ENCODE measurements at places on chromosomes 5 and 9. TPM values are rescaled to one million over a fixed set of nuclear protein-coding genes. Genes with fewer than 3 reads are reported as not detected.
A peak's percentile ranks its signal among the peaks of the same experiment; 100 is the strongest.

- no peak for DNase-seq
These were observed 65.2 kb downstream of the RAPGEF1 start for GRCh38 chr9:131674425-131675421.

GRCh38 chr9:116596646-116597045 is 90.5 kb upstream of the TRIM32 start:
- DNase-seq, result no peak

DNA sequence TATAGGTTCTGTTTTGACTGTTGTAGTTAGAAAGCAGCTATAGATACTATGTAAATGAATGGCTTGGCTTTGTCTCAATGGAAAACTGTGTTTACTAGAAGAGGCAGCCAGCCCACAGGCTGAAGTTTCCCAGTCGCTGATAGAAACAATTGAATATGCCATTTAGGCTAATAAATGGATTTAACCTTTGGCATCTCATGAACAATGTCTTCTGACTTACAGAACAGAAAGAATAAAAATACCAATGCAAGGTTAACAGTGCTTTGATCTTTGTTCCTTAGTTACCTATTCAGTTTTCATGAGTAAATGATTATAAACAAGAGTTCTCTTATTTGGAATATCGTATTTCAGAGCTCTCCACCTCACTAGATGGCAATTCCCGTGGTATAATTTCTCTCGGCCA is 120.6 kb downstream of the PAM start:
- DNase-seq, result no peak

GRCh38 chr5:148986636-148987035 is 76.2 kb downstream of the SH3TC2 start:
- DNase-seq, result no peak

DNA sequence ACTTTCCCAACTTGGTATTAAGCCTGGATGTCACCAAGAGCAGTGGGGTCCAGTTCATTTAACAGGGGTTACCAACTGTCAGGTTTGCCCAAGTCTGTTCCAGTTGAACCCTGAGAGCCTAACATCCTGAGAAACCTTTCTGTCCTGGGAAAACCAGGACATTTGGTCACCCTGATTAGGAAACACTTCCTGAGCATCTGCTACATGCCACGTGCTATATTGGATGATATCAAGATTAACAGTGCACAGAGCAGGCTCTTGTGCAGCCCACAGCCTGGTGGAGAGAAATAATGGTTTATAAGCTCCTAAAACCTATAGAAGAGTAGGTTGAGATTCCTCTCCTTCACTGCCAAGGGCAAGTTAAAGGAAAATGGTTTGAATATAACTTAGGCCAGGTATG is 102.9 kb upstream of the RAD23B start:
- DNase-seq, result no peak

DNA sequence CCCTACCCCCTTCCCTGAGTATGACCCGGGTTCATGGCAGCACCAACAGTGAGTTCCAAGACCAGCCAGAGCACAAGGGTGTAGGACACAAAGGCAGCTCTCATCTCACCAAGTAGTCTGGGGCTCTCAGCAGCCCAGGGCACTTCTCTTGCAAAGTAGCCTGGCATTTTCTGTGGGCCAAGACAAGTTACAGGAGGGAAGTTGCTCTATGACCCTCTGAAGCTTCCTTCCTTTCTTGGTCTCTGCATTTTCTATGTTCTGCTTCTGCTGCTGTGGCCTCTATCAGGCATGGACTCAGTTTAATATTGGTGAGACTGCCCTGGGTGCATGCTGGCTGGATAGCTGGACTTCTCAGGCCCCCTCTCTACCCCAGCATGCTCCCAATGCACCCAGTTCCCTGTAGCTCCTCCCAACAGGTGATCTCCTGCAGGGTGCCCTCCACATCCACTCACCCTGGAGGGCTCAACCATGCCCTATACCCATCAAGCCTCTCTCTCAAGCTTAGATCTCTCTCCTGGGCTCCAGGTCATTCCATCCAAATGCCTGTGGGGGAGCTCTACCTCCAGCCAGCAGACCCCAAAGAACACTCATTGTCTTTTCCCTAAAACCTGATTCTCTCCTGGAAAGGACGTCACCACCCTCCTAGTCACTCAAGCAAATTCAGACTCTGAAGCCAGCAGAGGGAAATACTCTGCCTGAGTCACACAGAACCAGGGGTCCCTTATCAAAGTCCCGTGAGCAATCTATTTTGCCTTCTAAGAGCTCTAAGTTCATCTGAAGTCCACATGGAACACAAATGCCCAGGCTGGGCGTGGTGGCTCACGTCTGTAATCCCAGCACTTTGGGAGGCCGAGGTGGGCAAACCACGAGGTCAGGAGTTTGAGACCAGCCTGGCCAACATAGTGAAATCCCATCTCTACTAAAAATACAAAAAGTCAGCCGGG is 13.8 kb downstream of the TBC1D2 start:
- no peak for DNase-seq

DNA sequence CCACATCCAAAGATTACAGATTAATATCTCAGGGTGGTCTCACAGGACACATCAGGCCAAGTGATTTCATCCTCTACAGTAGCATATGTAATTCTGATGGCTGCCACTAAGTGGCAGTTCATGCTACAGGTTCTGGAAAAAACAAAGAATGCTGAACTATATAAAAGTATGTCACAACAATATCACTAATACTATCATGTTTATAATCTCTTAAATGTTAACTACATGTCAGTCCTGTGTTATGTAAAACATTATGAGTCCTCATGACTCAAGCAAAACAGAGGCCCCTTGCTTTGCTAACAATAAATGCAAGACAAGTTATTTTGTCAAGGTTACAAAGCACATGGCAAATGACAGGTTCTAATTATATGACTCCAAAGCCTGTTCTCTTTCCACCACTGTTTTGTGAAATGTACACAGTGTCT is 233.2 kb downstream of the FBXL17 start:
- no peak for DNase-seq

DNA sequence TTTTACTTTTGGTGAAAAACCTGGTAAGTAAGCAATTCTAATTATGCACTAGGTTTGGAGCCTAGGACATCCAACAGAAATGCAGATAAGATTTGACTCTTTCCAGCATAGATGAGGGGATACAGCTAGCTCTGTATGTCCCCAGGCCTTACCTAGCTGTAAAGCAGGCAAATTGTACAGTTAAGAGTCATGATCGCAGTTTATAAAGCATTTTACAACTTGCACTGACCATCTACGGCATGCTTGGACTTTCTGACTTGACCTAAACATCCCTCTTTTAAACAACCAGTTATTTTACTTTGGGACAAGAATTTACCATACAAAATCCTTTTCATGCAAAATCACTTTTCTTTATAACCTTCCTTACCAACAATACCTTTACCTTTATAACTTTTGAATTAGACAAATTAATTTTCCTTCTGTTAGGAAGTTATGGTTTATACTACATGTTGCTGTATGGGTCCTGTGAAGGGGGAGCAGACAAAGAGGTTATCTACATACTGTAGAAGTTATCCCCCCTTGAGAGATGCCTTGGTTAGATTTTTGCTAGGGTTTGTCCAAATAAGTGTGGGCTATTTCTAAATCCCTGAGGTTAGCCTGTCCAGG is 36.8 kb downstream of the FGD3 start:
- no peak for DNase-seq

GRCh38 chr5:131160134-131160533 is 4.9 kb downstream of the HINT1 start:
- no peak for DNase-seq

DNA sequence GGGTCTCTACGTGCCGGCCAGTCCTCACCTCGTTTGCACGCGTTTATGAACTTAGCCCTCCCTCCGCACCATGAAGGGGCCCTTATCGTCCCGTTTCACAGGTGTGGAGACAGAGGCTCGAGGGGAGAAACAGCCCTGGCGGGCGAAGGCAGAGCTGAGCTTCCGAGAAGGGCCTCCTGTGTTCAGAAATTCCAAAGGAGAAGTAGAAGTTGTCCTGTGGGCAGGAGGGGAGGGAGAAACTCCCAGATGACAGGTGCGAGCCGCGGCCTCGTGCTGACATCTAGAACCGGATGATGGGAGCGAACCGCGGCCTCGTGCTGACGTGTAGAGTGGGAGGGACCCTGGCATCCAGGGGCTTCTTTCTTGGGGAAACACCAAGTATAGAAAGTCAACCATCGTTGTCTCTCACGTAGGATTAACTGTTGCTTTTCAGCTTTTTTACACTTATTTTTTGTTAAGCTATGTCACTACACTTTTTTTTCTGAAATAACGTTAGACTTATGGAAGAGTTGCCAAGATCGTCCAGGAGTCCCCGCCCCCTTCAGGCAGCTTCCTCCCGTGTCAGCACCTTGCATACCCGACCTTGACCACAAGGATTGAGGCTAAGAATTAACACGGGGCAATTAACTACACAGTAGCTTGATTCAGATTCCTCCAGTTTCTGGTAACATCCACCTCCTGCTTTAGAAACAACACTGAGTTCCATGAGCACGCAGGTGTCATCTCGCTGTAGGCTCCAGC is 42.8 kb upstream of the NKD2 start:
- DNase-seq, result no peak

DNA sequence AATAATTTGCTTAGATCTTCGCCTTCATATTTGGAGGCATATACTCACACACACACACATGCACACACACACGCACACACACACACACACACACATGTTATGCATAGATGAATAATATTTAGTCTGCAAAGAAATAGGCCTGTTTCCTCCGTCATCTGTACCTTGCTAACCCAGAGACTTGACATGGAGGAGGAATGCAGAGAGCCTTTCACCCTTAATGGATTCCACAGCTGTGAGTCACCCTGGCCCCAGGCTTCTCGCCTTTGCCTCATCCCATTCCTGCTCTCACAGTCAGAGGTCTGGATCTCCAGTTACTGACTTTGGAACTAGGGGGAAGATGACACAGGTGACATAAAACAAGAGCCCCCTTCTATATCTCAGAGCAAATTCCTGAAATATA is 29.7 kb downstream of the ZNF462 start:
- no peak for DNase-seq

GRCh38 chr5:134465816-134466240 is 54.1 kb upstream of the CDKN2AIPNL start:
- peak; percentile 94 for DNase-seq

GRCh38 chr9:69674716-69675438 is 2.7 kb upstream of the APBA1 start:
- no peak for DNase-seq

GRCh38 chr5:107470295-107470582 is 200.5 kb downstream of the EFNA5 start:
- no peak for DNase-seq

DNA sequence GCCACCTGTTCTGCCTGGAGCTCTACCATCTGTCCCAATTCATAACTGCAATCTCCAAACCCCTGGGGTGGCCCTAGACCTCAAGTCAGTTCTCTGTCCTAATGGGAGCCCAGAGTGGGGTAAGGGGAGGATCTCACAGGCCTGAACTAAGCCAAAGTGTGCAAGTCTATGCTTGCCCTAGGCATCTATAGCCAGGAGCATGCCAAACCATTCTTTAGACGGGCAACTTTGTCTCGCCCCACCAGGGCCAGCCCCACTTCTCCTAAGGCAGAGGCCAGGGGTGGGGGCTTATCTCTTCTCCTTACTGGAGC is 3.3 kb downstream of the ACSL6 start:
- no peak for DNase-seq

DNA sequence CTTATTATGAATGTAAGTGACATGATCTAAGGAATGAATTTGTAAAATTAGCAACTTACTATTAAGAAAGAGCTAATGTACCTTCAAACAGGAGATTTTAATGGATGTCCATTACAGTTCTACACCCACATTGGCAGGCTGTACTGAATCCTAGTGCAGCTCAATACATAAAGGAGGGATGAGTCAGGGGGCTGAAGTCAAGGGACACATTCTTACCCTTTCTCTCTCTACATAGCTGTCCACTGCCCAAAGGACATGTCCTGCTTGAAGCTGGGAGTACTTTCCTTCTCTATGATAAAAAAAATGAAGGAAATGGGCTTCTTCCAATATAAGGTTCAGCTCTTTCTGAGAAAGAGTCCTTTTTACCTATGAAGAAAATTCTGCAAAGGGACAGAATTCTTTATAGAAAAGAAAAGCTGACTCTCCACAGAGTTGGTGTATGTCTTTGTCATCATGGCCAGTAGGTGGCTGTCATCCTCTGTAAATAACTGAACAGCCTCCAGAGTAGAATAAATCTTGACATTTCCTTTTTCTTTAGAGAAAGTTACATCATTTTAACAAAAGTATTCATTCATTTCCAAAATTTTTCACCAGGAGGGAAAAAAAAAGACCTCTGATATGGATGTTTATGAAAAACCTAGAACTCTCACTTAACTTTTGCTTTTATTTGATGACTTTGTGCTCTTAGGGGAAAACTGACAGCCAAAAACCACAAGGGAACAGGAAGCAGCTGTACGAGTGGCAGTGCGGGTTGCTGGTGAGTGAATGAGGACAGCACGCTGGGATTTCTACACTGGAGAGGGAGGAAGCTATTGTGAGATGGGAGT is 13.1 kb upstream of the IFNA14 start:
- DNase-seq, result peak; percentile 42

- DNase-seq, result no peak
These were observed 14.6 kb downstream of the PAEP start for GRCh38 chr9:135575995-135576631.

DNA sequence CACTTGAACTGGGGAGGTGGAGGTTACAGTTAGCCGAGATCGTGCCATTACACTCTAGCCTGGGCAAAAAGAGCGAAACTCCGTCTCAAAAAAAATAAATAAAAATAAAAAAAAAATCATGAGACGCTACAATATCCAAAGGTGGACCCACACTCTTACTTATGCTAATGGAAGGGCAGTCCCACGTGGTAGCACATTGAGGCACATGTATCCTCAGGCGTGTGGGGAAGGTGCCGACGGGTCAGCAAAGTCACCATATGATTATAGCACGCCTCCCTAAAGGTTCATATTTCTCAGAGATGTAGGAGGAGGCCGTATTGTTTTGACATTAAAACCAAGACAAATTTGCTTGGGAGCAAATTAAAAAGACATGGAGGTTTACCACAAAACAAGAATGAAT is 201.6 kb downstream of the LRRC70 start:
- no peak for DNase-seq

DNA sequence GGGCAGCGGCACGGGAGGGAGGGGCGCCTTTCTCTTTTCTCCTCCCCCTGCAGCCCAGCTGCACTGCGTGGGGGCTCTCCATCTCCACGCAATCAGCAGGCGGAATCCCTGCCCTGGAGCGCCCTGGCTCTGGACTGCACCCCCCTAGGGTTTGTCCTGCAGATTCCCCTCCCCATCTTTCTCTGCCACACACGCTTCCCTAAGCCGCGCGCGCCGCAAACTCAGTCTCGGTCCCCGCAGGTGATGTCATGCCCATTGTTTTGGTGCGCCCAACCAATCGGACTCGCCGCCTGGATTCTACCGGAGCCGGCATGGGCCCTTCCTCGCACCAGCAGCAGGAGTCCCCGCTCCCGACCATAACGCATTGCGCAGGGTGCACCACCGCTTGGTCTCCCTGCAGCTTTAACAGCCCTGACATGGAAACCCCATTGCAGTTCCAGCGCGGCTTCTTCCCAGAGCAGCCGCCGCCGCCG is at the start of gene KCNN2:
Gene KCNN2 (plus strand): TSS at position 347 of the 473 bp plus-strand sequence. CDS start 70 bp downstream, at position 417.
- DNase-seq, result peak; percentile 81

Gene BRINP1
- total RNA-seq, result 0.44 TPM

Gene FGF10
- 2.8 TPM for total RNA-seq

Gene CCDC192
- not detected for total RNA-seq

Gene DIRAS2
- total RNA-seq, result not detected

Gene TLX3
- total RNA-seq, result not detected

Gene C9orf50
- not detected for total RNA-seq

Gene FAM170A
- not detected for total RNA-seq

Gene FOXD1
- total RNA-seq, result 0.09 TPM

Gene DEPDC1B
- total RNA-seq, result not detected

Gene OLFML2A
- total RNA-seq, result 24.6 TPM

Gene CDH10
- total RNA-seq, result 0.24 TPM

Gene FIBCD1
- total RNA-seq, result 1.0 TPM

Measured in left cardiac atrium (tissue), 4 donors.